Stimulated activated CD8-positive, alpha-beta memory T cell treated with anti-CD3 and anti-CD28 coated beads, Interleukin-4, amount 100 ng/mL, for 1 hour (primary cell): ENCODE measurements at places on chromosomes 6 and 20.

DNA sequence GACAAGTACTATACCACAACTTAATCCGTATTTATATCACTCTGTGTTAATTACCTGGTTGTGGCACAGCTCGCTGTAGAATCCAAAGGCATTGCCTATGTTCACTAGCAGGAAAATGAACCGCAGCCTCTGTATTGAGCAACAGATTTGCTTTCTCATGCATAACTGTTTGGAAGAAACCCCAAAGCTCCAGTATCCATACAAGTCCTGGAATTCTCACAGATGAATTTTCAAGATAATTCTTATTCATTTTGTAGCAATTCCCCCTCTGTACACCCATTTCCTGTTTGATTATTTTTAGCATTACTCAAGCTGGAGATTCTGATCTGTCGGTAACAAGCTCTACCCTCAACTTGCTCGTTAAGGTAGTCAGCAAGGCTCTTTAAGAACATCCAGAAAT is 63.5 kb downstream of the STMND1 start:
- DNase-seq, result no peak

- no peak for DNase-seq
Observed at GRCh38 chr6:42938428-42938796, 9.1 kb downstream of the CNPY3 start.

- no peak for DNase-seq
Observed at GRCh38 chr20:1415667-1416468, 23.0 kb upstream of the FKBP1A start.

DNA sequence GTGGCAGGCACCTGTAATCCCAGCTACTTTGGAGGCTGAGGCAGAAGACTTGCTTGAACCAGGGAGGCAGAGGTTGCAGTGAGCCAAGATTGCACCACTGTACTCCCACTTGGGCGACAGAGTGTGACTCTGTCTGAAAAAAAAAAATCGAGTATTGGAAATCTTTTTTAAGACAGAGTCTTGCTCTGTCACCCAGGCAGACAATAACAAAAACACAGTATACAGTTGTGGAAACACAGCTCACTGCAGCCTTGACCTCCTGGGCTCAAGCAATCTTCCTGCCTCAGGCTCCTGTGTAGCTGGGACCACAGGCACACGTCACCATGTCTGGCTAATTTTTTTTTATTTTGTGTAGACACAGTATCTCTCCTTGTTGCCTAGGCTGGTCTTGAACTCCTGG is 15.0 kb downstream of the NANP start:
- DNase-seq, result no peak

DNA sequence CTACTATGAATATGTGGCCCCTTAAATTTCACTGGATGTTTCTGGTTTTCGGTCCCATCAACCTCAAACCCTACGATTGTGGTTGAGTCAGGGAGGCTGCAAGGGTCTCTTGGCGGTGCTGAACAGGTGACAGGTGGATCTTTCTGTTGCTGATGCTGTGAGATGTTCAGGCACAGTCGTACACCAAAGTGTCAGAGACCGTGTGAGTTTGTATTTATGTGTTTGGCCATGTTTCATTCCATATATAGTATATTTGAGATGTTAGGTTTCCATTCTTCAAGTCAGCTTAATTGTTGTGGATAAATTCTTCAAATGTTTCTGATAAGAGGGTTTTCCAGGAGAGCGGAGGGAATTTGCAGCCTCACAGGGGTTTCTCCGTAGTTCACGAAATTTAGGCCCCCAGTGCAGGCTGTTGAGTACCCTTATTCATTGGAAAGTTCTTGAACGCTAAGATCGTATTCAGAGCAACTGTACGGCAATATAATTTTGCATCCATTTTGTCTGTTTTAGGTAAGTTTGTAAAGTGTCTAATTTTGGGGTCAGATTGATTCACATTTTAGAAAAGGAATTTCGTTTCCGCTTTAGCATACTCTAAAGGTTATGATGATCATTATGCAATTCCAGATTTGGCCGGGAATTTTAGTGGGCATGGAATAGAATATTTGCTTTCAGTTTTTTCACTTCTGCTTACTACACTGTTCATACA is 1.2 kb downstream of the TAB2 start:
- no peak for DNase-seq

GRCh38 chr6:132227904-132228303 is 173.4 kb downstream of the MOXD1 start:
- DNase-seq, result no peak

DNA sequence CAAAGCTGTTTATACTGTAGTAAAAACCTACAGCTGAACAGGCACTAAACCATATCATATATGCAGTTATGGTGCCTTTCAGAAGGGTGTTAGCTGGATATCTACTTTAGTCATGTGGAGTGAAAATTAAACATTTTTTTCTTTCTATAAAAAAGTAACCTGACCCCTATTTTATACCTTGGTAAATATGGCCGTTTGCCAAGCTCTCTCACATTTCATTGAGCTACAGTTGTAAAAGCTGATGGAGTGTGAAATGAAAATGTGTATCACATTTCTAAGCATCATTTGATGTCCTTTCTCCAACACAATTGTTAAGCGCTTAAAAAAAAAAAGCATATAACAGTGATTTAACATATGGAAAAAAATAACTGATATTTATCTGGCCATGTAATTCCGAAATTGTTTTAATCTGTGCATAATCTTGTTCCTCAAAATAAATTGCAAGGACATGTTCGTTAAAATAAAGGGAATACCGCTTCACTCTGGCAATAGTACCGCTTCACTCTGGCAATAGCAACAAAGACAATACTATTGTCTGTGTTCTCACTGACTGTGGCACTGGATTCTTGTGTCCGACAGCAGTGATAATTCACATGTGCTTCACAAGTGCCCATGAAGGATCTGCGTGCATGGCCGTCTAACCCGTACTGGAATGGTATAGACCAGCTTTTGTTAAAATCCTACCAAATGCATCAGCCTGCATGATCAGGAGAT is 391.8 kb upstream of the SOX4 start:
- DNase-seq, result no peak

GRCh38 chr20:17614176-17614811 is 44.4 kb downstream of the DSTN start:
- no peak for DNase-seq

DNA sequence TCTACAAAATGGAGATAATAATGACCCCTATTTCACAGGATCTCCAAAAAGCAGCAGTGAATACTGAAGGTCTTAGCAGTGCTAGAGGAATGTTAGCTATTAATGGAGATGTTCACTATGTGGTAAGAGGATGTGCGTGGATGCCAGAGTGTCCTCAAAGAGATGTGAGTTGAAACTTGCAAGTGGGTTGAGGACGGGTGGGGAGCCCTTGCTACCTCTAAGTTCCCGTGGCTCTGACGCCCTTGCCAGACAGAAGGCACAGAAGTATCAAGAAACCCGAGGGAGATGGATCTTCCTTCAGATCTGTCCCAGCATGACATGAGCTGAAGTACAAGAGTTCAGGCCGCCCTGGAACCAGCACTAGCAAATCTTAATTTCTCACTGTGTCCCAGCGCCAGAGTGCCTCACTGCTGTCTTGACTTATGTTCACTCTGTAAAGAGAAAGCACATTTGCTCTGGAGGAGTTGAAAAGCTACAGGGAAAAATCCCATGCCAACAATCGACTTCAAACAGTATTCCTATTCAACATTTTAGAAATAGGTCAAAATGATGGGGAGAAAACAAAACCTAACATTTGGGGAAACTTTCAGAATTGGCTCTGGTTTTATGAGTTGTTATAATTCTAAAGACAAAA is 59.5 kb downstream of the FYN start:
- no peak for DNase-seq

GRCh38 chr6:30283761-30284160 is 43.0 kb upstream of the TRIM39 start:
- no peak for DNase-seq

DNA sequence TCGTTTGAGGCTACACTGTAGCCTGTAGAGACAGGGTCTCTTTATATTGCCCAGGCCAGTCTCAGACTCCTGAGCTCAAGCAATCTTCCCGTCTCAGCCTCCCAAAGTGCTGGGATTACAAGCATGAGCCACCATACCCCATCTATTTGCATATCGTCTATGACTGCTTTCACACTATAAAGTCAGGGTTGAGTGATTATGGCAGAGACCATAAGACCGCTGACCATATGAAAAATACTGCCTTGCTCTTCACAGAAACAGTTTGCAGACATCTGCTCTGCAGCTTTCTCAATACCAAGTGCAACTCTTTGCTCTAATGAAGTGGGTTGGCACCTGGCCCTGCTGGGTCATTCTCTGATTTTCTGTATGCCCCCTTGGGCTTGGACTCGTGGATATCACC is 79.5 kb upstream of the PAK5 start:
- no peak for DNase-seq

DNA sequence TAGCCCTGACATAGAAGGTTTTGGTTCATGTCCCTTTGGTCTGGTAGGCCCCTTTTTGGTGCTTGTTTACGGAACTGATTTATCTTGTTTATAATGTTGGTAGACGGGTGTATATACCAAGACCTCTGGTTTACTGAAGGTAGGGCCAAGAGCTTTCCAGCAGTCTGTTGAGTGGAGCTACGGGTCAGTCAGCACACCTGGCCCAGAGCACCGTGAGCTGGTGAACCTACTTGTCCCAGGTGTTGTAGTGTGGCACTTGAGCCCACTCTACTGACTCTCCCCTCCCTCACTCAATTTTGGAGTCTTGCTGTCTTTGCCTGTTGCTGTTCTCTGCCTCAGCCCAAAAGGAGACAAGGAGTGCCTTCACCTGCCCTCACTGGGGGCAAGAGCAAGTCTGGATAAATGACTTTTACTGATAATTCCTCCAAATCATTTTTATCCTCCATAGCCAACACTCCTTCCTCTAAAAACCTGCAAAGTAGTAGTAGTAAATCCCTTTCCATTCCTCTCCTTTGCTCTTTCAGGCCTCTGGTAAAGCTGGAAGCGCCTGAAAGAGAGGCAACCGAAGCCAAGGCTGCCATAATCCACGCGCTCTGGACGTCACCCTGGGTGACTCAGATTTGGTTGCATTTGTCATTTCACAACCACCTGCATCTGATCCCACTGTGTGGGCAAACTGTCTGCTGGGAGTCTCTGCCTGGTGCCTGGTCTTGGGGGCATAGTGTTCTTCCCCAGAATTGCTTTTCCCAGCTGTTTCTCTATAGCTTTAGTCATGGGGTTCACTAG is 22.2 kb downstream of the RREB1 start:
- no peak for DNase-seq

DNA sequence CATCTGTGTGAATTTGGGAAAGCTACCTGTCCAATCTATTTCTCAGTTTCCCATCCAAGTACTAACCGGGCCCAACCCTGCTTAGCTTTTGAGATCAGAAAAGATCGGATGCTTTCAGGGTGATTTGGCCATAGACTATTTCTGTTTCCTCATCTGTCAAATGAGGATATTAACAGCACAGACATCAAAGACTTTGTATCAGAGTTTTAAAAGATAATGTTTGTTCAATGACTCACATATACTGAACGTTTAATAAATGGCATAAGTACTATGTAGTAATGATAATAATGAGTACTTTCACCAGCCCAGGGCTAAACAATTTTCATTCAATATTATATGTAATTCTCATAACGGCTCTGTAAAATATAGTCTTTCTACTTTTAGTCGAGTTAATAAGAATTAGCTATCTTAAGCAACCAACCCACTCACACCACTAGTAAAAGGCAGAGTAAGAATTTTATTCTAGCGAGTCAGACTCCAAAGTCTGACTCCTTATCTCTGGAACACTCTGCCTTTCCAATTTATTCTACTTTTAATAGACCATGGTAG is 216.5 kb downstream of the ARHGAP18 start:
- no peak for DNase-seq

DNA sequence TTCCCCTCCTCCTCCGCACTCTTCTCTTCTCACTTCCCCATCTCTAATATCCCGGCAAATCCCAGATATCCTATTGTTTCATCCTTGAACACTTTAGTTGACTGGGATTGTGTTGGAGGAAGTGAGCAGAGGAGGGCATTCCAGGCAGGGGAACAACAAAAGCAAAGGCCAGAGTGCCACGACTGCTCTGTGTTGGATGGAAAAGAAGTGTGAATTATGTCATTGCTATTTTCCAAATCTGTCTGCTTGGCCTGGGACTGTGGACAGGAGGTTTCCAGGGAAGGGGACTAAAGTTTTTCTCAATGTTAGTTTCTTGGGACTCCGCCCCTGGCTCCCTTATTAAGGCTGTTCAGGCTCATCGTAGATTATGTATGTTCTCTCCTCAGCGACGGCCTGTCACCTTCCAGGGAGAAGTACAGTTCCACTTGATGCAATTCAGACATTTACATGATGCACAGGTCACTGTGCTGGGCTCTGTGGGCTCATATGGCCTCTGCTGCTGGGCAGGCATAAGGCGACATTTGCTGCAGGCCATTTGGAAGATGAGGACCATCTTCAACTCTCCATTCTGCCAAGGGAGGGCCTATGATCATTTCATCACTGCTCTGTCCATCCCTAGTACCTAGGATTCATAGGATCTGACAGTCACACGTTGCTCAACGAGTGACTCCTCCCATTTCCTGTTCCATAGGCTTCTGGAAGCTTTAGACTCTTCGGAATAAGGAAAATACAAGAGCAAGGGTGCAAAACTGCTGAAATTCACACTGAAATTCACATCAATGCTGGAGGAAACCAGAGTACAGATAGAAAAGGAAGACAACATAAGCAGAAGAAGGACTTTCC is 99.1 kb upstream of the KCNK16 start:
- DNase-seq, result no peak

DNA sequence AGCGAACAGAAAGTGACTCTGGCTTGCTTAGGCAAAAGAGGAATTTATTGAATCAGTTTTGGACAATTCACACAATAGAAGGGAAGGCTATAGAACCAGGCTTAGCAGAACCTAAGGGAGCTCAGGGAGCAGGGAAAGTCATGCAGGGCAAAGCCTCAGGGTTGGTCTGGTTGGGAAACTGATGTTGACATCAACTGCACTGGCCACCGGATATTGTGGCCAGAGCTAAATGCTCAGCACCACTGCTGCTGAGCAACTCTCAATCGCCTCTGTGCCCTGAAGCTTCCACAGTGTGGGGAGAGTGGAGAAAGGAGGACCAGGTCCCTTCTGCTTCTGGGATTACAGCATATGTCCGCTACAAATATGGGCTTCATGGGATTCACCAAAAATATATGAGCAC is 93.3 kb upstream of the GCM1 start:
- DNase-seq, result no peak

DNA sequence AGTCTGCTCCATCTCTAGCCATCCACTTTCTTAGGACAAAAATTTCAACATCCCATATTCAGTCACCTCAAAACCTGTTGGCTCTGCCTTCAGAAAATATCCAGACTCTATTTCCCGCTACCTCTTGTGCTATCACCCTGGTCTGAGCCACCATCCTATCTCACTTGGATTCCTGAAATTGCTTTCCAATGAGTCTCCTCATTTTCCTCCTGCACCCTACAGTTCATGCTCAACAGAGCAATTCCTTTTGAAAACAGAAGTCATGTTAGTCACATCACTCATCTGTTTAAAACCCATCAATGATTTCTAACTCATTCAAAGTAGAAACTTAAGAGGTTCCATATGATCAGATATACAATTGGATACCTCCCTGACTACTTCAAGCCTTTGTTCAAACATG is 229.9 kb downstream of the ADGRG6 start:
- no peak for DNase-seq

- no peak for DNase-seq
Observed at GRCh38 chr20:36096435-36096834, 58.1 kb upstream of the EPB41L1 start.
